GM12892 (cell line): ENCODE measurements at places on chromosomes 7 and 10.

DNA sequence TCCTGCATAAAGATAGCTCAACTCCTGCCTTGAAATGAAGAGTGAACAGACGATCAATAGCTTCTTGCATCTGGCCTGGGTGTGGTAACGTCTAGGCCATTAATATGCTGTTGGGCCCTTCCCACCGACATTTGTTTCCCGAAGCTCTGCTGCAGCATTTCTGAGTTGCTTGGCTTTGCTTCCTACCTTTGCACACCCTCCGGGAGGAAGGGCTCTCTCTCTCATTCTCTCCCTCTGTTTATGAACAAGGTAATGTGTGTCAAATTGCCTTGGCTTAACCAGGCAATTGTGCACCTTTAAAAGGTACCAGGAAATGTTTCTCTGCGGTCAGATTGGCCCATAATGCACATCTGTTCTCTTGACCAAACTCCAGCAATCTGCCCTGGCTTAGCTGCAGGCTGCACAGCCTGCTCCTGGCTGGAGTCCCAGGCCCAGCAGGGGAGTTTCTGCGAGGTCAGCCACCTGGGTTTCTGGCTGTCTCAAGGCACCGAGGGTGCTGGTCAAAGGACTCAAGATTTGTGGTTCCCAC is 223.7 kb downstream of the SNX10 start:
- no peak for DNase-seq

- no peak for DNase-seq
These were observed 13.6 kb upstream of the GPR37 start for GRCh38 chr7:124779194-124779593.

DNA sequence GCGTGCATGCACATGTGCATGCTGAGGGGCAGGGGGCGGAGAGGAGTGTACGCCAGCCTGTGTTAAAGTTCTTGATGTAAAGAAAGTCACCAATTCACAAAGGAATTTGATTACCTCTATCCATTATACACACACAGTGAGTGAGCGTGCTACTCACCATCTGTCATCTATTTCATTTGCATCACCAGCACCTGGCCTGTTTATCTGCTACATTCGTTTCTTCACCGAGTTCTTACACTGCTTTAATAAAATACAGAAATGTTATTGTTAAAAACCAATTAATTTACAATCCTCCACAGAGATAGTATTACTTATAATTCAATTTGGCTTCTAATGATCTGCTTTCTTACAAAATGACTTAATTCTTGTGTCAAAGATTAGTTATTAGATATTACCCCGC is 32.6 kb downstream of the NEUROD6 start:
- no peak for DNase-seq

GRCh38 chr7:84535580-84536270 is 341.1 kb upstream of the SEMA3A start:
- DNase-seq, result no peak

GRCh38 chr10:126042906-126043305 is 146.5 kb downstream of the FANK1 start:
- DNase-seq, result no peak

DNA sequence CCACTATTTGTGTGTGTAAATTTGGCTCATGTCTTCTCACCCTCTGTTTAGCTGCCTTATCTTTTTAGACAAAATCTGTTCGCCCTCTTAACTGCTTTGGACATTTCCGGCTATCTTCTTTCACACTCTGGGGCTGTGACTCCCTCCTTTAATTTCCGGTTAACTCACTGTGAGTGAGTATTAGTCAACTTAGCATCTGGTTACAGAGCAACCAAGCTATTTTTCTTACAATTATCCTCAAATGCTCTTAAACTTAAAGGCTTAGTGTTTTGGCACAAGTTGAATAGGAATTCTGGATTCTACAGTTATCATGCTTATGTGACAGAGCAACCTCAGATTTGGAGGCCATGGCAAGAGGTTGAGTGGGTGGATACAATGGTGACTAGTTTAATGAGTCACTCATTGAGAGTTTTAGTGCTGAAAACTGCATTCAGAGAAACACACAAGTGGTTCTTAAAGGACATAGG is 177.6 kb upstream of the SEMA3A start:
- no peak for DNase-seq

DNA sequence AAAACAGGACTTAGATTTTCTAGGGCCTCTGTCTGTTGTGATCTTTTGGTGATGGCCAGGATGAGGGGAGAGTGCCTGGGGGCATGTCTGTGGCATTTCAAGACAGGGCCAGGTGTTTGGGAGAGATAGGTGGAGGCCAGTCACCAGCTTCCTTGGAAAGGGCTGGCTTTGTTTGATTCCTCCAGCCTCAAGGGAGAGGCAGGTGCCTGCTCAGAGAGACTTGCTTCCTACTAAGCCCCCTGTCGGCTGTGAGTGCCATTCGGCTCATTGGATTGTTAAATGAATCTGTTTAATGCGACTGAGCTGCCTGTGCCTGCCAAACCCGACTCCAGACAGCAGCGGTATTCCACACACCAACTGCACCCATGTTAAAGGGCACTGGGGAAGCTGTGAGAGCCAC is 304.1 kb upstream of the COBL start:
- no peak for DNase-seq

GRCh38 chr7:41219276-41219675 is 483.6 kb downstream of the INHBA start:
- no peak for DNase-seq

GRCh38 chr10:3042589-3042988 is 24.8 kb upstream of the PFKP start:
- no peak for DNase-seq

DNA sequence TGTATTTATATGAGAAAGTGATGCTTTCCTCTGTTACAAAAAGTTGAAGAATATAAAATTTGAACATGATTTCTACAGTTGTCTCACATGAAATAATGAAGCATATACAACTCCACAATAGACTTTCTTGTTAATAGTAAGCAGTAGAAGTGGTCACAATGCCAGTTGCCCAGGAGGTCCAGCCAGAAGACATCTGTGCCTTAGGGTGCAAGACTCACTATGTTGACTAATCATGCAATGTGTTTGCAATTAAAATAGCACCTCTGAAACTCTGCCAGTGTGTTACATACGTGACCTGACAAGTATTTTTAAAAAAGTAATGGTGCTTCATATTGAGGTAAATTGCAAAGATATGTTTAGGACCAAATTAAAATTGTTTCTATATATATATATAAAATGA is 547.2 kb downstream of the ETV1 start:
- no peak for DNase-seq

- DNase-seq, result no peak
These were observed 227.8 kb upstream of the INHBA start for GRCh38 chr7:41930538-41931262.

DNA sequence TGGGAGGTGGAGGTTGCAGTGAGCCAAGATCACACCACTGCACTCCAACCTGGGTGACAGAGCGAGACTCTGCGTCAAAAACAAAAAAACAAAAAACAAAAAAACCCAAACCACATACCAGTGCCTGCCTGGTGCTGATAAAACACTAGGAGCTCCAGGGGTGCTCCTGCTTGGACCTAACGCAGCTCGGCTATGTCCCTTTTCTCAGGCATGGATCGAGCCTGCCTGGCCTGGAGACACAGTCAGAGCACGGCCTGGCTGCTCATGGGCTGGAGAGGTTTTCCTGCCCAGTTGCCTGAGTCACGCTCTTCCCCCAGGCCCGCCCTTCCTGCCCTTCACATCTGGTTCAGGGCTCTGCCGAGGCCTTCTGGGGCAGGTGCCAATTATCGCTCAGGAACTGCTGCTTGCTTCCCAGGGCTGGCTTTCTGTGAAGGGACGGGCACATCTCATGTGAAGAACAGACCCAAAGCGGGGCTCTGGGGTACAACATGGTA is 12.6 kb upstream of the NPFFR1 start:
- DNase-seq, result no peak

- DNase-seq, result no peak
These were observed 66.5 kb upstream of the INPP5A start for GRCh38 chr10:132471125-132471451.

DNA sequence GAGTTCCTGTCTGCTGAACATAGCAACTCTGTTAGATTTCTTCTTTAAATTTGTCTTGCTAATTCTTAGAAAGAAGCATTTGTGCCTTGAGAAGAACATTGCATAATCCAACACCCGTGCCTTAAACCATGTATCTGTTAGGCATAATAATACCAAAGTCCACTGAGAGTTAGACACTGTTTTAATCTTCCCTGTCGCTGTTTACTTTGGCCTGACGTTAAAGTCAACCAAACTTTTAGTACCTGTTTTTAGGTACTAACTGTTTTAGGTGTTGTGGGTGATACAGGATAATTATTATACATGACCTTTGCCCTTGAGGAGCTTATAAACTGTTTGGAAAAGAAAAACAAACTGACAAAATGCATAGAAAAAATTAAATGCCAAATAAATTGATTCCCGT is 43.6 kb downstream of the KLHDC10 start:
- DNase-seq, result no peak
